Type B pancreatic cell (in vitro differentiated cells): ENCODE measurements at places on chromosomes 16 and 17. TPM values are rescaled to one million over a fixed set of nuclear protein-coding genes. Genes with fewer than 3 reads are reported as not detected.

Gene SCPEP1
- 26.9 and 53.5 TPM in 2 replicates for total RNA-seq

Gene KRTAP9-3
- total RNA-seq, result not detected in 2 replicates

Gene ARL5C
- total RNA-seq, result not detected in 2 replicates

Gene KRTAP3-1
- 1.7 TPM in 1 of 2 replicates, not detected in the other for total RNA-seq

Gene TAF15
- total RNA-seq, result 173 and 223 TPM in 2 replicates

Gene ANKRD13B
- total RNA-seq, result 21.0 and 50.5 TPM in 2 replicates

Gene CCL13
- not detected in 2 replicates for total RNA-seq

Gene KRT24
- total RNA-seq, result 0.43 TPM in 1 of 2 replicates, not detected in the other

Gene UTS2R
- 0.21 and 0.97 TPM in 2 replicates for total RNA-seq

Gene SPN
- 0.14 and 0.31 TPM in 2 replicates for total RNA-seq

Gene STX1B
- 1.0 and 9.9 TPM in 2 replicates for total RNA-seq

Gene CD300A
- 0.43 TPM in 1 of 2 replicates, not detected in the other for total RNA-seq

Gene MEIOC
- total RNA-seq, result 0.60 TPM in 1 of 2 replicates, not detected in the other

Gene KRTAP2-2
- not detected in 2 replicates for total RNA-seq

Gene CTRB1
- not detected in 2 replicates for total RNA-seq

Gene PRSS8
- total RNA-seq, result 84.7 and 205 TPM in 2 replicates

Gene CES4A
- total RNA-seq, result 11.5 and 13.9 TPM in 2 replicates

Gene MCRIP1
- total RNA-seq, result 54.2 and 101 TPM in 2 replicates

Gene TSNAXIP1
- 3.9 and 7.2 TPM in 2 replicates for total RNA-seq

Gene YPEL3
- 37.9 and 61.9 TPM in 2 replicates for total RNA-seq

Gene CORO6
- 2.0 and 6.8 TPM in 2 replicates for total RNA-seq

Gene GGNBP2
- total RNA-seq, result 63.7 and 72.0 TPM in 2 replicates

Gene IRX3
- total RNA-seq, result 30.0 and 30.7 TPM in 2 replicates

Gene MARCHF10
- not detected in 2 replicates for total RNA-seq

Gene PTGES3L
- 1.0 and 1.5 TPM in 2 replicates for total RNA-seq

Gene INCA1
- total RNA-seq, result 0.72 and 0.86 TPM in 2 replicates

Gene ENDOV
- 30.7 and 38.9 TPM in 2 replicates for total RNA-seq
